ENCODE measurements at places on chromosomes 1 and 21. TPM values are rescaled to one million over a fixed set of nuclear protein-coding genes. Genes with fewer than 3 reads are reported as not detected.

The FCGR3A gene
- total RNA-seq, result not detected

The DISP1 gene
- total RNA-seq, result 4.2 TPM

The SLC9C2 gene
- not detected for total RNA-seq

The PCBP3 gene
- total RNA-seq, result 4.2 TPM

The FAM163A gene
- not detected for total RNA-seq

The OR2T33 gene
- not detected for total RNA-seq

The HNRNPCL1 gene
- not detected for total RNA-seq

The VWA1 gene
- 5.1 TPM for total RNA-seq

The CASZ1 gene
- not detected for total RNA-seq

The HTR6 gene
- total RNA-seq, result not detected

The MAPKAPK2 gene
- 30.2 TPM for total RNA-seq

The PWP2 gene
- 35.6 TPM for total RNA-seq

The ZNF684 gene
- total RNA-seq, result 2.2 TPM

All from uterine smooth muscle cell (primary cell).